ENCODE measurements at places on chromosomes 7 and 10.
A peak's percentile ranks its signal among the peaks of the same experiment; 100 is the strongest.

- no peak for DNase-seq
Measured at GRCh38 chr10:24722131-24722675, 1.5 kb downstream of the ARHGAP21 start.

DNA sequence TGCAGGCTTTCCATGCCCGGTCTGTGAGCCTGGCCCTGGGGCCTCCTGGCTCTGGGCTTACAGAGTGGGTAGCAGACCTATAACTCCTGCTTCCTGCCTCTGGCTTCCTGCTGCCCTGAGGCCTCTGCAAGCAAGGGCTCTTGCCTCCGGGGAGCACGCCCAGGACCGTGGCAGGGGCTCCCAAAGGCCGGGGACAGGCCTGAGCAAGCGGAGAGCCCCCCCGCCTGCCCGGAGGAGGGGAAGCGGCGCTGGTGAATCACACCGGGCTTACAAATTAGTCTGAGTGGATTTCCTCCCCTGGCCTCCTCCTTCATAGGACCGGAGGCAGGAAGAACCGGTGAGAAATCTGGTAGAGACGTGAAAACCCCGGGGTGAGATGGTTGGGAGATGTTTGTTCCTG is 1.5 kb upstream of the MYL10 start:
- no peak for DNase-seq

DNA sequence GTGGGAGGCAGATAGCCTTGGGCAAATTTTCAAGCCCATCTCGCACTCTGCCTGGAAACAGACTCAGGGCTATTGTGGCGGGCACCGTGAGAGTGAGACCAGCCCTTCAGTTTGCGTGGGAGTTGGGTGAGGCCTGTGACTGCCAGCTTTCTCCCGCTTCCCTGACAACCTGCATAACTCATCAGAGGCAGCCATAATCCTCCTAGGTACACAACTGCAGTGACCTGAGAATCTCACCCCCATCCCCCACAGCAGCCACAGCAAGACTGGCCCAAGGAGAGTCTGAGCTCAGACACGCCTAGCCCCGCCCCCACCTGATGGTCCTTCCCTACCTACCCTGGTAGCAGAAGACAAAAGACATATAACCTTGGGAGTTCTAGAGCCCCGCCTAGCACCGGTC is 275.4 kb downstream of the GRID1 start:
- DNase-seq, result no peak

GRCh38 chr10:127123626-127124025 is 72.8 kb downstream of the INSYN2A start:
- DNase-seq, result no peak

DNA sequence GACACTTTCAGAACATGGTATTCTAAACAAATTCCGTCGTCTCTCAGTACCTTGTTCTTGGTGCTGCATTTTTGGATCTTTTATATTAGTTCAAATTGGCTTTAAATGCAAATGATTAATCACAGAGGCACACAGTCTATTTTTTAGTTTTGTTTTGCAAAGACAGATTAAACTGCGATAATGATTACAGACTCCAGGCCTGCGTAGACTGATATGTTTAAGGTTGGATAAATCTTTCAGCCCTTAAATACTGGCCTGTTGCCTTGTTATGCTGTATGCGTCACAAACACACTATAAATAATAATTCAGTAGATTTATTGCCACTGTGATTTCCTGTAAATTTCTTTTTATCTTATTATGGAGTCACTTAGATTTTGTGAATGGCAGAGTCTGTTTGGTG is 19.3 kb downstream of the CACNB2 start:
- DNase-seq, result no peak

GRCh38 chr7:140213684-140214074 is 36.9 kb upstream of the KDM7A start:
- DNase-seq, result no peak

- DNase-seq, result no peak
Measured at GRCh38 chr7:114687238-114687637, 234.7 kb upstream of the MDFIC start.

DNA sequence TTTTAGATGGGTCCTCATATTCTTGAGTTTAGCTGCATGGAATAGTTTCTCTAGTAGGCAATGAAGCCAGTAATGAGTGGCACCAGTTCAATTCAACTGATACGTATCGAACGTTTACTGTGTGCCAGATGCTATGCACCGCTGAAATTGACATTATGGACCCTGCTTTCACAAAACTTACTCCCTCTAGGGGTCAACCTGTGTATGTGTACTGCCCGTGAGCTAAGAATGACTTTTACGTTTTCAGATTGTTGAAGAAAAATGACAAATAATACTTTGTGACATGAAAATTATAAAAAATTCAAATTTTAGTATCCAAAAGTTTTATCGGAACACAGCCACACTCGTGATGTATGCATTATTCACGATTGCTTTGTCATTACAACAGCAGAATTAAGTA is 95.5 kb downstream of the ZMYND11 start:
- no peak for DNase-seq

DNA sequence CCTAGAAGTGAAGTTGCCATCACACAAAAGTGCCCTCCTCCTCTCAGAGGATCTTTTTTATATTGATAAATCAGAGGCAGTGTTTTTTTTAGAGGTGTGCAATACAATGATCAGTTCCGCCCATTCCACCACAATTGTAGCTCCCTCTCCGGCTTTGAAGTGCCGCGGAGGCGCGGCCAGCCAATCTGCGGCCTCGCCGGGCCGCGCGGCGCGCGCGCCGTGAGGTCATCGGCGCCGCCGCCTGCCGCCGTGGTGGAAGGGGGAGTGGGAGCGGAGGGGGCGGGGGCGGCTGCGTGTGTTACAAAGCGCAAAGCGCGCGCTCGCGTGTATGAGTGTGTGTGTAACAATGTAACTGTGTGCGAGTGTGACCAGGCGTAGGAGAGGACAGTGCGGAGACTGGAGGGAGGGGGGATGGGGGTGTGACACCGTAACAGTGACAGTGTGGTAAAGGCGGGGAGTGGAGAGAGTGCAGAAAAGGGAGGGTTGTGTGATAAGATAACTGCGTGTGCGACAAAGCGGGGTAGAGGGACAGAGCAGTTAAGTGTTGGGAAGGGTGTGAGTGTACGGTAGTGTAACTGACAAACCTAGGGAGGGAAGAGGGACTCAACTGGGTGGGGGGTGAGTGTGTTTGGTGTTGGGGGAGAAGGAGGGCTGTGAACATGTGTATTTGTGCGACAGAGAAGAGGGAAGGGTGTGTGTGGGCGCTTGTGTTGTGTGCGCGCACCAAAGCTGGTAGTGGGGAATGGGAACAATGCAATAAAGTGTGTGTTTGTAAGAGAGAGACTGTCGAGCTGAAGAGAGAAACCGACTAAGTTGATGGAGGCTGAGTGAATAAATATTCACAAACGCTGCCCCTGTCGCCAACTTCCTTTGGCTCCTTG is at the start of gene SP8:
Gene SP8, minus strand, starts transcription at position 108 of the 881 bp plus-strand sequence. Its CDS starts 88 bp downstream, at position 20.
- DNase-seq, result peak; percentile 64

DNA sequence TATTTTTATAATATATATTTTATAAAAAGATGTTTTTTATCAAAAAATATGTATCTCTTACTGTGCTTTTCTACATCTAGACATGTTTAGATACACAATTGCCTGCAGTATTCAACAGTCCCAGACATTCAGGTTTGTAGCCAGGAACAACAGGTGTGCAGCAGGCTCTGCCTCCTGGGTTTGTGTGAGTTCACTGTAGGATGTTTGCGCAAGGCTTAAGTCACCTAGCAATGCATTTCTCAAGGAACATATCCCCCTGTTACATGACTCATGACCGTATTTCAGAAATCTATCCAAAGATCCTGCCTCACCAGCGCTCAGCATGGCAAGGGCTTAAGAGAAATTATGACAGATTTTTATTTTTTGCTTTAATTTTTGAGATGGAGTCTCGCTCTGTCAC is 41.5 kb downstream of the PITRM1 start:
- no peak for DNase-seq

DNA sequence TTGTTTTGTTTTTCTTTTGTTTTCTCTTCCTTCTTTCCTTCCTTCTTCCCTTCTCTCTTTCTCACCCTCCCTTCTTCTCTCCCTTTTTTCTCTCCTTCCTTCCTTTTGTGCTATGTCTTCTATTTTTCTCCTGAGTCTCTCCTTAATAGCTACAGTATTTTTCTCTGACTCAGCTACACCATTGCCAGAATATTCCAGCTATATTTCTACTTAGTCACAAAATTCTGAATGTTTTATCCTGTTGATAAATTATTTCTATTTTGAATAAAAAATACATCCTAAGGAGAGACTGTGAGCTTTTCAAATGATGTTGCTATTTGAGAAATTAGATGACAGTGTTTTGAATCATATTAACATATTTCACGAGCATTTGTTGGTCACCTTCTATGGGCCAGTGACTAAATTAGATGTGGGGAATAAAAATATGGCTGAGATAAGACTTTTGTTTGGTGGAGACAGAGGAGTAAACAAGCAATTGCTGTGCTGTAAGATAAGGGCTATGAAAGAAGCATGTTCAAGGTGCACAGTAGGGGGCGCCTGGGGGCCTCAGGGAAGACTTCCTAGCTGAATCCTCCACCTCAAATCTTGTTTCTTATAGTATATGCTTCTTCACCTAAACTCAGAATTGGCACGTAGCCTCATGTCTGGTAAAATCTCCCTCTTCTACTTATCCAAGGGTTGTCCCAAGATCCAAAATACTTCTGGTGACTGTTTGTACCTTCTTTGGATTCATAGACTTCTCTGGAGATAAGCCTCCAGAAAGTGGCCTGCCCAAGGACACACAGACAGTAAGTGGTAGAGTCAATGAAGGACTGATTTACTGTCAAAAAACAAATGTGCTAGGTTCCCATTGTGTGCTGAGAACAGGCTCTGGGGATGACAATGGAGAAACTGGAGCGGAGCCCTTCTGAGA is 115.5 kb upstream of the CREB5 start:
- peak; percentile 80 for DNase-seq

- no peak for DNase-seq
Measured at GRCh38 chr7:97623333-97623732, 108.6 kb upstream of the TAC1 start.

DNA sequence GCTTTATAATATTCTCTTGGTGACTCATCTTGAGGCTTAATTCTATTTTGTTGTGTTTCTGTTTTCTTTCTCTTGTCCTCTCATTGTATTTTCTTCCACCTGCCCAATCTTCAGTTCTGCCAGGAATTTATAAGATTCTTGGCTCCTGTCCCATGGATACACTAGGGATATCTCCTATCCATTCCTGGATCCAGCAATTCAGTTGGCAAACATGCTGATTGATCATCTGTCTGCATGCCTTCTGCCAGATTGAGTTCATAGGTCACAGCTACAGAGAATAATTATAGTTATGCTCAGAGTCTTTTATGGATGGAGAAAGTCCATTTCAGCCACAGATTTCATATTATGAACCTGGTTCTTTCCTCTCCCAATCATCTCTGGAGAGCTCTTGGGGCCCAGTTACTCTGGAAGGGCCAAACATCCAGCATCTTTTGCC is 140.4 kb upstream of the MAGI2 start:
- no peak for DNase-seq

- DNase-seq, result no peak
Measured at GRCh38 chr7:108328174-108328651, 128.0 kb downstream of the NRCAM start.

DNA sequence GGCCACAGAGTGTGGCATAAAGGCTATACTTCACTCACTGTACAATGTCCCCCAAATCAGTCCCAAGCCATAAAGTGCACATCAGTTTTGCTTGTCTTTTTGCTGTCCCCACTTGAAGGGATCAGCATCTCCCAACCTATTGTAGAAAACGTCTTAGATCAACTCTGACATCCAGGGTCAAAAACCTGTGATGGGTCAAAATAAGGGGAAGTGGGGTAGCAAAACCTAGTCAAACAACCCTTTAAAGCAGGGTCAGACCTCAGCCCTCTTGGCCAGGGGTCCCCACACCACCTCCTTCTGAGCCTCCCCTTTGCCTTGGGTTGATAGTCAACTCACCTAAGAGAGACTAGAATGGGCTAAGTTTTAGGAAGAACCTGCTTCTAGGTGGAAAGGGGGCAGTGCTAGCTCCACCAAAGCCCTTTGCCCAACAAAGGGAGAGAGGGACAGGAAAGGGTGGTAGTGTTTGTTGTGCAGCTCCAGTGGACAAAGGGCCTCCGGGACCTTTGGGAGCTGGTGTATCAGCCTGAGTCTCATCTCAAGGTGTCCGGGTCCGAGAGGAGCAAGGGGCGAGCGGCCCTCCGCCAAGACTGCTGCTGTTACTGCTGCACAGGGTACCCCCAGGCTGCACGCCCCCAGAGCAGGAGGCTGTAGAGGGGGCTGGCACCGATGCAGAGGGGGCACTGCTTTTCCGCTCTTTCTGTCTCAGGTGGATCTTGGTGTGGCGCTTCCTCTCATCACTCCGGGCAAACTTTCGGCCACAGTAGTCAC is 3.3 kb downstream of the EGR2 start:
- DNase-seq, result peak; percentile 8

DNA sequence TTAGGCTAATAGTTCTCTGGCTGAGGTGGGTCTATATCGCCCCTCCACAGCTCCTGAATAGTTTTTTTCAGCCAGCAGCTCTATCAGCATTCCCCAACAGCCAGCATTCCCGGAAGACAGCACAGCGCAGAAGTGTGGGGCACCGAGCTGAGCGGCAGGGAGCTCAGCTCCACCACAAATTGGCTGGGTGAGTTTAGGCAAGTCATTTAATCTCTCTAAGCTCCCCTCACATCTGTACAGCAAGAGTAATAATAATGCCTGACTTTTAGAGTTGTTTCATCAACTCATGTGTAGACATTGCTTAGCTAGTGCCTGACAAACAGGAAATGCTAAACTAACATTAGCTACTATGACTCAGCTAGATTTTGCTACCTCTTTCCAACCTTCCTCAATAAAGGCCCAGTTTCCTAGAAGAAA is 247.9 kb upstream of the PTN start:
- DNase-seq, result no peak

DNA sequence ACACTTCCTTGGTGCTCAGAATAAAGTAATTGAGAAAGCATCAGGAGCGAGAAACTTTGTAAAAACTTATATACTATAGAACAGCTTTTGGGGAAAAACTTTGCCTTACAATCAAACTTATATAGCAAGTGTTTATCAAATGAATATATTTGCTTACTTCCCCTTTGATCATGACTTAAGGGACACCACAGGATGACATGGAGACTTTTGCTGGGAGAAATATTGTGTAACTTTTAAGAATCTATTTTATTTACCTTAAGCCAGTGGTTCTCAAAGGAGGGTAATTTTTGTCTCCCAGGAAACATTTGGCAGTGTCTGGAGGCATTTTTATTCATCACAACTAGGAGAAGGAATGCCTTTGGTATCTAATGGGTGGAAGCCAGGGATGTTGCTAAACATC is 173.8 kb upstream of the HABP2 start:
- DNase-seq, result no peak

DNA sequence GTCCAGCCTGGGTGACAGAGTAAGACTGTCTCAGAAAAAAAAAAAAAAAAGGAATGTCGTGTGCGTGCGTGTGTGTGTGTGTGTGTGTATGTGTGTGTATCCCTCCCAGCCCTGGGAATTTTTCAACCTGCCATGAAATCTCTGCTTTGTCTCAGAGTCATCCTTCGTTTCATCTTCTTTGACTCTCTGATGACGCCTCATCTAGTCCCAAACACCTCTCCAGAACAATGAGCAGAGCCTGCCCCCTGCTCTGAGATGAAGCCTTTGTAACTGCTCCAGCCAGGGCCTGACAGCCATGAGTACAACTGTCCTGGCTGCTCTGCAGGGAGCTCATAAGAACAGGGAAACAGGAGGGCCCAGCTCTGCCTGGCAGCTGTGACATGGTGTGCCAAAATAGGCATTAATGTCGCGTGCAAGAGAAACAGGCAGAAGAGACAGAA is 149.5 kb downstream of the FAM107B start:
- DNase-seq, result no peak

All from activated CD4-positive, alpha-beta T cell treated with anti-CD3 and anti-CD28 coated beads for 36 hours (primary cell).